ENCODE measurements at places on chromosomes 16 and 17. TPM values are rescaled to one million over a fixed set of nuclear protein-coding genes. Genes with fewer than 3 reads are reported as not detected.

Gene KRT31
- not detected for polyA plus RNA-seq

Gene TNRC6A
- polyA plus RNA-seq = 24.0 TPM

Gene TCAP
- polyA plus RNA-seq = 0.22 TPM

Gene KRTAP9-2
- polyA plus RNA-seq = not detected

Gene SDR42E2
- not detected for polyA plus RNA-seq

Gene ICAM2
- 14.7 TPM for polyA plus RNA-seq

Gene CRYM
- polyA plus RNA-seq = 6.8 TPM
